Thymus (tissue), 14 donors: ENCODE measurements at places on chromosomes 5 and 9. TPM values are rescaled to one million over a fixed set of nuclear protein-coding genes. Genes with fewer than 3 reads are reported as not detected.

DNA sequence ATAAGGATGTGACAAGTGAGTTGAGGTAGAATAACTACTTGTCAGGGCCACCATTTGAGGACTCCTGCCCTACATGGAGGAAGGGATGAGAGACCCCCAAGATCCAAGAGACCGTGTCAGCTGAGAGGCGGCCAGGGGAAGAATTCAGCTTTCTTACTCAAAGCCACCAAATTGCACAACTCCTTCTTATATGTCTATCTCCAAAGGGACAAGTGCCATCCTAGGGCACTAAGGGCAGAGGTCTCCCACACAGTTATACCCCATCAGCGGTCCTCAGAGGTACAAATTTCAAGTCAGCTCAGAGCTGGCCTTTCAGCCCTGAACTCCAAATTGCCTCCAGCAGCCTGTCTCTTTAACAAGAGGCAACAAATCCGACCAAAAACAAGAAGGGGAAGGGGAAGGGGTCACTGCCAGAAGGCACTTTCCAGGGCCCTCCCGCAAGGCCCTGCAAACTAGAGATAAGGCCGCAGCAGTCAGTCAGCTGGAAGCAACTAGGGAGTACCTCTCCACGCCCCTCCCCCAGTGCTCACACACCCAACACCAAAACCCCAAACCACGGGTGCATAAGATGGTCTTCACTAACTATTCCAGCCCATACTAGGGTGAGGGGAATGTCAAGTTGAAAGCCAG is 6.1 kb upstream of the STOML2 start:
- no peak for DNase-seq

- DNase-seq: no peak
These were observed 5.5 kb downstream of the RNU6ATAC start for GRCh38 chr9:134158753-134159392.

DNA sequence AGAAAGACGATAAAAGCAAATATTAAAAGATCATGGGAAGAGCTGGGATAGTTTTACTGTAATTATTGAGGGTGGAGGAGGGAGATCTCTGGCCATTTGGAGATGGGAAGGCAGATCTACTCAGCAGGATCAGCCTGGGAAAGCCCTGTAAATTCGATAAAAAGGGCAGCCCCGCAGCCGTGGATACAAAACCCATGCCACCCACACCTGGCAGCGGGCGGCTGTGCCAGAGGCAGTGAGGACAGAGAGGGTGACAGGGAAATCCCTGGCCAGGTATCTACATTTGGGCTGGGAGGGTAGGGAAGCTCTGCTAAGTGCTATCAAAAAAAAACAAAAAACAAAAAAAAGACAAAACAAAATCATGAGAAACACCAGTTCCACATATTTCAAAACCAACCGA is 379.2 kb upstream of the IRX1 start:
- DNase-seq: no peak

ADCY2 gene
- 0.42 TPM for total RNA-seq

SHOC1 gene
- total RNA-seq: under 0.01 TPM
